Caco-2 (cell line): ENCODE measurements at places on chromosomes 11 and 22.

DNA sequence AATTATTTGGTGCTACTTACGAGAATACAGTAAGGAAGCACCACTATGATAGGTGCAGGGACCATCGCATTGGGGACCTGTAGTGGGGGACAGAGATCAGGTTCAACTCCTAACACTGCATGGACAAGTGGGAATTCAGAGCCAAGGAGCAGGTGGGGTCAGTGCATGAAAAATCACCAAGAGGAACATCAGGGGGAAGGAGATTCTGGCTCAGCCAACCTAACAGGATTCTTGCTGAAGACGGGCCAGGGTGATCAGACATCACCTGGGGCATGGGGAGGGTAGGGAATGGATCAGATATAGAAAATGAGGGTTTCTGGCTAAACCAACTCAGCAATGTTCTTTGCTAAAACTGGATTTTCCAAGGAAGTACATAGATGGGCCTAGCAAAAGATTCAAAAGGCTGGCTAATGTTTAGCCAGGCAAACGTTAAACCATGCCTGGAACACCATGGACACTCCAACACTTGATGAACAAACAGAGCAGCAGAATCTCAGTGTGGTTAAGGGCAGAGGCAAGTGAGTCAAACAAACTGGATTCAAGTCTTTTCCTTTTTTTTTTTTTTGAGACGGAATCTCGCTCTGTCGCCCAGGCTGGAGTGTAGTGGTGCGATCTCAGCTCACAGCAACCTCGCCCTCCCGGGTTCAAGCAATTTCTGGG, 70.0 kb downstream of the MICAL3 start:
- peak; percentile 35 for DNase-seq

- no peak for DNase-seq
Measured at GRCh38 chr22:46780453-46780852, 18.0 kb downstream of the TBC1D22A start.

- DNase-seq: no peak
Measured at GRCh38 chr22:23180893-23181720, 798 bp downstream of the BCR start.

- DNase-seq: peak; percentile 85
Measured at GRCh38 chr11:71580057-71581003, 2.3 kb downstream of the KRTAP5-11 start.

DNA sequence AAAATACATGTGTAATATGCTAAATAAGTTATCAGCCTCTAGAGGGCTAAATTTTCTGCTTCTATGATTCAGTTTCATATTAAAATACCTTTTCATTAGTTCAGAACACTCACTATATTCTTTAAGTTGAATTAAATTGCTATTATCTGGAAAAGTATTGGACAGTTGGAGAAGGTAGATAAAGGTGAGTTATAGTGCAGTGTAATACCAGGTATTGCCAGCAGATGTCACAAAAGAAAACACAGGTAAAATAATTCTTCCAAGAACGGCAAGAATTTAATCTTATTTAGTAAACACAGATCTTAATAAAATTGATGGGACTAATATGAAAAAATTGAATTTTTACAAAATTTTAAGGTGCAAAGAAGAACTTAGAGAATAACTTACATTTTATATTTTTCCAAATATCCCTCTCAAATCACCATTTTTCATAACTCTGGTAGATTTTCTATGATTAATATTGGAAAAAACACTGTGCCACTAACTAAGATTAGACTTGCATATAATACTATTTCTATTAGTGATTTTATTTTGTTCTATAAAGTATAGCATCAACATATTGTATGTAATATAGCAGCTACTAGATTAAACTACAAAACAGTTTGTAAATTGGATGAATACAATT, 1.7 kb upstream of the LRRC4C start:
- DNase-seq: peak; percentile 28
